Heart right ventricle (tissue), 16 donors: ENCODE measurements at places on chromosomes 7 and 10. TPM values are rescaled to one million over a fixed set of nuclear protein-coding genes. Genes with fewer than 3 reads are reported as not detected.
A peak's percentile ranks its signal among the peaks of the same experiment; 100 is the strongest.

- H3K4me1 ChIP-seq, result no peaks in the 10 kb centered on the region
- no peak overlapping the region for H3K4me3 ChIP-seq
- H3K36me3 ChIP-seq, result no peaks in the 10 kb centered on the region
These were observed 95.3 kb upstream of the DNAJB12 start for GRCh38 chr10:72449941-72450441.

DNA sequence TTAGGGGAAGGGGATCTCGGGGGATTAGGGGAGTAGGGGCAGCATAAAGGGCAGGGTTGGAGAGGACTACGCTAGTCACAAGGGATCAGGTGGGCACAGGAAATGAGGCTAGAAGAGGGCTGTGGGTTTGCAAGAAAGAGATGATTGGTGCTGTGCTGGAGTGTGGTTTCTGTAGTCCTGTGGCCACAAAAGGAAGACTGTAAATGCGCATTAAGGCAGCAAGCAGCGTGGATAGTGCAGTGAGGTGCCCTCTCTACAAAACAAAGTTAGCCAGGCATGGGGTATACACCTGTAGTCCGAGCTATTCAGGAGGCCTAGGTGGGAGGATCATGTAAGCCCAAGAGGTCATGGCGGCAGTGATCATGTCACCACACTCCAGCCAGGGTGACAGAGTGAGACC lies 212.1 kb downstream of the MLLT10 start:
- no peak for DNase-seq
- no peaks in the 10 kb centered on the region for H3K36me3 ChIP-seq
- no peak overlapping the region for H3K4me3 ChIP-seq
- no peaks in the 10 kb centered on the region for H3K27me3 ChIP-seq
- H3K27ac ChIP-seq, result no peak overlapping the region

DNA sequence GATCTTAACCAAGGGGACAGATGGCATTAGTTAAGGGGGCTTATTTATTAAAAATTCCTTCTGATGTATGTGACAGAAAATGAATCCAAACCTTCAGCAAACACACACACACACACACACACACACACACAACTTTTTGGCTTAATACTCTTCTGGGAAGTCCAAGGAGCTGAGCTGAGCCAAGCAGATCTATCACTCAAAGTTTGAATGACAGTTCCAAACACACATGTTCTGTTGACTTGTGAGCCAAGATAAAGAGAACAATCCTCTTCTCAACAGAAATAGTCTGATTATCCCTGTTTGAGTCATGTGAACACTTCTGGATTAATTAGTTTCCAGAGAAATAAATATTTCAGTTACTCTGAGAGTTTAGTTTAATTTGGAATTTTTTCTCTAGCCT lies 31.5 kb downstream of the KBTBD2 start:
- H3K27ac ChIP-seq, result no peak overlapping the region
- H3K27me3 ChIP-seq, result no peaks in the 10 kb centered on the region
- DNase-seq, result no peak
- no peak overlapping the region for H3K4me3 ChIP-seq
- H3K4me1 ChIP-seq, result no peaks in the 10 kb centered on the region
- H3K36me3 ChIP-seq, result no peaks in the 10 kb centered on the region

DNA sequence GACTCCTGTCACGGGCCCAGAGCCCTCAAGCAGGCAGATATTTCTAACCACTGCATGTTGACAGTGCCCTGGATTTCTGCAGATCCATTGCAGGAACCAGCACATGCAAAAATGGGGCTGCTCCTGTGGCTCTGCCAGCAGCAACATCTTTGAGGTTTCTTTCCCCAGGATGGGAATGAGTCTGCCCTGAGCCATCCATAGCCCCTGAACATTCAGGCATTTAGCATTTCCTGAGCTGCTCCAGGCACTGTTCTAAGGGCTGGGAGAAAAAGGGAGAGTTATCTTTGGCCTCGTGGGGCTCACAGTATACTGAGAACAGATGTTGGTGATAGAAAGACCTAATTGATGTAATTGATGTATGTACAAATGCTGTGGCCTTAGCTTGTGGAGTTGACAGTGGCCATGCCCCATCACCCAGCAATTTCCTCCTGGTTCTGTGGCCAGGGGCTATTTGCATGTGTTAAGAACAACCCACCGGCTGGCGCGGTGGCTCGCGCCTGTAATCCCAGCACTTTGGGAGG lies 66.0 kb upstream of the LRRC4 start:
- H3K4me1 ChIP-seq, result no peaks in the 10 kb centered on the region
- no peaks in the 10 kb centered on the region for H3K27me3 ChIP-seq
- H3K4me3 ChIP-seq, result no peak overlapping the region
- no peak overlapping the region for H3K27ac ChIP-seq

GRCh38 chr7:148670374-148670773 lies 28.3 kb upstream of the CUL1 start:
- no peaks in the 10 kb centered on the region for H3K4me1 ChIP-seq
- no peak overlapping the region for H3K4me3 ChIP-seq
- DNase-seq, result no peak
- no peak overlapping the region for H3K27ac ChIP-seq

- no peak overlapping the region for H3K27ac ChIP-seq
- DNase-seq, result peak; percentile 48
- H3K4me1 ChIP-seq, result peaks cover 18% of the 10 kb centered on the region
- H3K4me3 ChIP-seq, result no peak overlapping the region
- H3K36me3 ChIP-seq, result no peaks in the 10 kb centered on the region
- H3K27me3 ChIP-seq, result no peaks in the 10 kb centered on the region
These were observed 9.1 kb upstream of the TMEM236 start for GRCh38 chr10:17742918-17743317.

Gene ZNF107
- total RNA-seq, result 1.9 TPM

Gene STK31
- 0.11 TPM for total RNA-seq

Gene CCL24
- total RNA-seq, result not detected

Gene DGKI
- total RNA-seq, result 1.1 TPM

Gene JAKMIP3
- total RNA-seq, result 2.5 TPM
